ENCODE measurements at places on chromosomes 6 and 20.

DNA sequence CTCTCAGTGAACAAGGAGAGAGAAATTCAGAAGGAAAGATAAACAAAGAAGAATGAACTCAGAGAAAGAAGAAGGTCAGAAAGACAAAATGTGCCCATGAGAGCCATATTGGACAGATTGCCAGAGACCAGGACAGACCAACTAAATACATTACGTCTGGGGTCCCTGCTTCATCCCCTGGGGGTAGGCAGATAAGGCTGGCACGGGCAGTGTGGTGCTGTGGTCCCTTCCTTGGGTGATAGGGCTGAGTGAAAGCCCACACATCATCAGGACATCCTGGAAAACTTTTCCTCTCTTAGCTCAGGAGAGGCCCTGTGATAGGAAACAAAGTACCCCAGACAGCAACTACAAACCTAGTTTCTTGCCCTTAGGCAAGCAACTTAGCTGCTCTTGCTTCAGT lies 13.2 kb upstream of the ARMC12 start:
- no peak for DNase-seq

- DNase-seq, result no peak
Observed at GRCh38 chr6:151260205-151260604, 20.4 kb downstream of the AKAP12 start.

- DNase-seq, result peak; percentile 80
Observed at GRCh38 chr6:163761481-163761880, 347.0 kb downstream of the QKI start.

GRCh38 chr6:14089224-14089623 lies 28.3 kb upstream of the CD83 start:
- DNase-seq, result no peak

DNA sequence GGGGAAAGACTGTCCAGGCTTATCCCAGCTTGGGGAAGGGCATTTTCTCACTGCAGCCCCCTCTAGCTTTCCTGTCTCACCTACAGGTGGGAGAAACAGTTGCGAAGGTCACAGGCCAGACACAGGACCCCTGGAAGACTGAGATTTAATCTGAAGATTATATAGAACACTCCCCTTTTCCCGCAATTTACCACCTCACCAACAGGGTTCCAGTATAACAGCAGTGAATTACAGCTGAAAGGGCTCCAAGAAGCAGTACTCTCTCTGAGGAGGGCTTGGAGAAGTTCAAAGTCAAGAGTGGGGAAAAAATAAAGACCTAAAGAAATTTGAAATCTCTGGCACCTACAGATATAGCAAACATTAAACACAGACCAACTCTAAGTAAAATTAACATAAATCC lies 111.9 kb downstream of the ANKRD60 start:
- DNase-seq, result no peak

- DNase-seq, result no peak
Observed at GRCh38 chr6:151658091-151658490, 149.4 kb upstream of the ESR1 start.

DNA sequence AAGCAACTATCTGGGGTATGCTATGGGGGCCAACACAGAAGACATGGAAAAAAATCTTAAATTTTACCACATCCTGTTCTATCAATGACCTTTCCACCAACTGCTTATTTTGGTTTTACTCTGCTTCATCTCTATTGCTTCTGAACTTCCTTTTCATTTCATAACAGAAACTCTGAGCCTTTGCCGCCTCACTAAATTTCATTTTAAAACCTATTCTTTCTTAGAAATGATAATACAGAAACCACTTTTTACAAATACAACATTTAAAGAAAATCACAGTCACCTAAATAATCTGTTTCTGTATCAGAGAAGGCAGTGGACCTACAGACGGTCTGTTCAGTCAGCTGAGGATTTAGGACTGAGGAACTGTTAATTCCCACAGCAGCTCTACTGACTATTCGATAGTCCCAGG lies 117.5 kb downstream of the KCNQ5 start:
- DNase-seq, result no peak

GRCh38 chr6:155530219-155530834 lies 74.7 kb upstream of the NOX3 start:
- peak; percentile 57 for DNase-seq

DNA sequence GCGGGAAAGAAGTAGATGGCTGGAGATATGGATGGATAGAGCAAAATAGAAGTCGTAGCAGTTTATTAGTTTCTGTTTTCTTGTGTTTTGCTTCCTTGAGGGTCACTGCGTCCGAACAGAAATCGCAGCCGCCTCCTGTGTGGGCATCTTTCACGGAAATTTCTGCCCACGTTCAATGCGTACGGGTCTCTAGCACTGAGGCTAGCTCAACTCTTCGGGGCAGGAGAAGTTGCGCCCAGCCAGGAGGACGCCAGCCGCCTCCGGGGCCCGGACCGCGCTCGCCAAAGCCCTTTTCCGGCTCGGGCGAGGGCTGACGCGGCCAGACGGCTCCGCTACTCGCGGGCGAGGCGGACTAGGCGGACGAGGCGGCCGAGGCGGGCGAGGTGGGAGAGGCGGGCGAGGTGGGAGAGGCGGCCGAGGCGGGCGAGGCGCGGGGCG lies 814 bp downstream of the TFAP2B start:
- no peak for DNase-seq

DNA sequence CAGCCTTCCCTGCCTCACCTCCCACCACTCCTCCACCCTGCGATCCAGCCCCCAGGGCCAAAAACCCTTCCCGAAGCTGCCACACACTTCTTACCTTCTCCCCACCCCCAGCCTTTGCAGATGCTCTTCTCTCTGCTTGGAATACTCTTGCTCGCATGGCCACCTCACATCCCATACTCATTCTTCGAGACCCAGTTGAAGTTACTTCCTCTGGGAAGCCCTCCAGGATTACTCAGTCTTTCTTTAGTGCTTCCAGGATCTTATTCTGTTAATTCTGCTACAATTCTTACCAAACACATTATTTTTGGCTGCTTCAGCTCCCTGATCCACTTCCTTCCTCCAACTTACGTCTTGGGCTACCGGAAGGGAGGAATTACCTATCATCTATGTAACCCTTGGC lies 54.3 kb downstream of the CD40 start:
- no peak for DNase-seq

GRCh38 chr6:37251211-37251780 lies 6.3 kb upstream of the TBC1D22B start:
- DNase-seq, result peak; percentile 23

GRCh38 chr6:156982168-156982567 lies 205.0 kb downstream of the ARID1B start:
- DNase-seq, result no peak

Data from fibroblast of upper back skin (primary cell).